Activated T-helper 1 cell treated with anti-CD3 and anti-CD28 coated beads, Interleukin-12 subunit alpha, Interleukin-12 subunit beta, Interleukin-2, Interleukin-4 antibody, amounts not matched to agents 30 ng/mL and 10 ng/mL and 1 ng/mL, durations not matched to agents 14 hours and 24 hours and 36 hours (primary cell): ENCODE measurements at places on chromosomes 6 and 20.

DNA sequence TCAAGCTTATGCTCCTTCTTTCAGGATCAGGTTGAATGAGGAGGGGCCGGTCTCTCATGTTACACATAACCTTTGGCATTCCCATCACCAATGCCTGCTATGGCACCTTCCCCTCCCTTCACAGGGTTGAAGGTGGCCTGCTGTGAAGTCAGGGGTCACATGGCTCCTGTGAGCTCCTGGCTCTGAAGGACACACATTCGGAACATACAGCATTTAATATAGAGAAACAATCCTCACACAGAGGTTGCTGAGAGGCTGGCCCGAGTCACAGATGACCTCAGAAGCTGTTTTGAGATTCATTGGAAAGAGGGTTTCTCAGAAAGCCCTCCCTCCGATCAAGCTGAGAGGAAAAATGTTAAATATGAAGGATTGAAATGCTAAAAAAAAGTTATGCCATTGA is 82.1 kb downstream of the PSMG4 start:
- DNase-seq = no peak

- no peak for DNase-seq
These were observed 45.1 kb downstream of the CPNE5 start for GRCh38 chr6:36793913-36794712.

DNA sequence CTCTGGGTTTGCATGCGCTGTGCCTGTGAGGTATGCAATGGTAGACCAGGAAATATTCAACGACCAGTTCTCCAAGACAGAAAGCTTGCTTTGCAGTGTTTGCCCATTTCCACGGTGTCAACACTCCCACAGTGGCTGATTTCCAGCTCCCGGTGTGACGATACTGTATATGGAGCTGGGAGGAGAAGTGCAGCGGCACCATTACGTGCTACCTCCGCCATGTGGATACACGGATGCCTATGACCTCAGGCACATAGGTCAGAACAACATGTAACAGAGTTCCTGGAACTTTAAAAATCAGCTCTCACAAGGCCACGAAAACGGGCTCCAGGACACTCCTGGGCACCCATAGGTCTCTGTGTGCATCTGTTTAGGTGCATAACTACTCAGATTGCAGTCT is 51.1 kb downstream of the NFATC2 start:
- no peak for DNase-seq

DNA sequence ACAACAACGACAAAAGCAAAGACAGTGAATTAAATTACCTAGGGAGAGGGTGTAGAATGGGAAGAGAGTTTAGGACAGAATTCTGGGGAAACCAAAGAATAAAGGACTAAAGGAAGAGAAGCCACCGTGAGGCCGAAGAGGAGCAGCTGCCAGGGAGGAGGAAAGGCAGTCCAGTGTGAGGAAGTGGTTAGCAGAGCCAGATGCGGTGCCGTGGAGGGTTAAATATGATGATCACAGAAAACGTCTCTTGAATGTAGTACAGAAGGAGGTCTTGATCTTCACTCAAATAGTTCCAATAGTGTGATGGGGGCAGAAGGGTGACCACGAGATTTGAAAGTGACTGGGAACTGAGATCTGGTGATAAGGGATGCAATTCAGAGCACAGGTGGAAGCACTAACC is 67.7 kb downstream of the TMEM244 start:
- DNase-seq = no peak

DNA sequence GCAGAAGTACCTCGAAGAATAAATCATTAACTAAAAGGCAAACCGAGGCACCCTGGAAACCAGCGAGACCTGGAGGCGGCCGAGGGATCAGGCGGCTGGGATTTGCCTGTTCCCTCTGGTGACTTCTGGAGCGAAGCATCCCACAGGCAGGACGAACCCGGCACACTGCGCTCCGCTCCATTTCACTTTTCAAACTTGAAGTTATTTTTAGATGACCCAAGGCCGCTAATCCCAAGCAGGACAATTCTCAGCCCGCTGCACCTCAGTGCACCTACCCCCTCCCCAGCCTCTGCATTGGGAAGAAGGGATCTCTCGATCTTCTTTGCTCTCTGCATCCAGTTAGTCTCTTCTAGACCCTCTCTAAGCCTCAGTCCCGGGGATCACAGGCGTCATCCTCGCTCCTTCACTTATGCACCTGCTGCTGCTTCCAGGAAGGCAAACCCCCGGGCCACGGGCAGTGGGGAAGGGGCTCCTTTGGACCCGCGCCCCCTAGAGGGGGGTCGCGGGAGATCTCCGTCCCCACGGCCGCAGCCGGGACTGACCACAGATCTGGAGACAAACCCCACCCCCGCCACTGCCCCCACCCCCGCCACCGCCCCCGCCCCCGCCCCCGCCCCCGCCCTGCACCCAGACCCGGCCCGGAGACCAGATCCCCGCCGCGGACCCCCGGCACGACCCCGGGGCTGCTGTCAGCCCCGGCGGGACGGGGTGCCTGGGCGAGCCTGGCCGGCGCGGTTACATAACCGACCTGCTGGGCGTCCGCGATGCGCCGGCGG is 636 bp downstream of the RCAN2 start:
- no peak for DNase-seq

DNA sequence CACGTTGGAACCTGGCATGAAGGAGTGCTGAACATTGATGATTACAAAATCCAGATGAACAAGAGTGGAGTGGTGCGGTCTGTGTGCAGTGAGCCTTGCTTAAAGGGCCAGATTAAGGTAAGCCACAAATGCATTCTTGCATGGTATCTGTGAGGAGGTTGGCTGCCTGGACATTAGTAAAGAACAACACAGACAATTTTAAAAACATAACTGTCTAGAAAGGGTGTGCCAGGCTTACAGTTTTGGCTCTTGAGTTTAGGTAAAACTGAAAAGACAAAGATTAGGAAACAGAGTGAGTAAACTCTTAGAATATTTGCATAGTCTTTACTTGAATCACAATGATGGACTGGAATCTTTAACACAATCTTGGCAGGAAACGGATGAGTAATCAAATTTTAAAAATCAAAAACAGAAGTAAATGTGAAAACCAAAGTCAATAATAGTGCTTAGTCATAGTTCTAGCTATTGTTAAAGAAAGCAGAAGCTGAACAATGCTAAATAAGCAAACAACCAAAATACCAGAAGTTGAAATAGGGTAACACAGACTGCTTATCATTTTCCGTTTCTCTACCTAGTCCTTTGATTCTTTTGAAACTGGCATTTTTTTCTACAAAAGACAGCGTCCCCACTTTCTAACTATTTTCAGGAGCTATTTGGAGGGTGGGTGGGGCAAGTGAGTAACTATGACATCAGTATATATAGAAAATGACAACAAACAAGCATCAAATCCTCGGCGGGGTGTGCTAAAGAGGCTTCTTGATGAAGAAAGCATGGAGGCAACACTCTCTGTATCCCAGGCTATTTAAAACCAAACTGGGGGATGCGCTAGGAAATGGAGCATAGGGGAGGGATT is 185.8 kb upstream of the RAB32 start:
- no peak for DNase-seq

DNA sequence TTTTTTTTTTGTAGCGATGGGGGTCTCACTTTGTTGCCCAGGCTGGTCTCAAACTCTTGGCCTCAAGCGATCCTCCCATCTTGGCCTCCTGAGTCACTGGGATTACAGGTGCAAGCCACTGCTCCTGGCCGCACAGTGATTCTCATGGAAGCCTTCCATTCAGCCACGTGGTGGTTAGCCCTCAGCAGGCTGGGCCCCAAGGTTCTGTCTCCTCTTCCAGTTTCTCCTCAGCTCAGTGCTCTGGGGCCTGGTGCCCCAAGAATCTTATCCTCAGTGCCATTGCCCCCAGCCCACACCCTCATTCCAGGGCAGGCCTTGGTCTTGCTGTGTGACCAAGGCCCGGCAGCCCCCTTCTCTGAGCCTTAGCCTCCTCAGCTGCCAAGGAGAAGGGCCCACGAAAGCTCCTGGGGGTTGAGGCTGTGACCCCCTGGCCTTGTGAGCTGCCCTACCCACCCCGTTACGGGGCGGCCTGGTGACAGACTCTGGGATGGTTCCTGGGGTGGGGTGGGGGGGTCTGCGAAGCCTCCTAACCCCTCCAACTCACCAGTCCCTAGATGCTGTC is 16.4 kb downstream of the SRC start:
- no peak for DNase-seq

DNA sequence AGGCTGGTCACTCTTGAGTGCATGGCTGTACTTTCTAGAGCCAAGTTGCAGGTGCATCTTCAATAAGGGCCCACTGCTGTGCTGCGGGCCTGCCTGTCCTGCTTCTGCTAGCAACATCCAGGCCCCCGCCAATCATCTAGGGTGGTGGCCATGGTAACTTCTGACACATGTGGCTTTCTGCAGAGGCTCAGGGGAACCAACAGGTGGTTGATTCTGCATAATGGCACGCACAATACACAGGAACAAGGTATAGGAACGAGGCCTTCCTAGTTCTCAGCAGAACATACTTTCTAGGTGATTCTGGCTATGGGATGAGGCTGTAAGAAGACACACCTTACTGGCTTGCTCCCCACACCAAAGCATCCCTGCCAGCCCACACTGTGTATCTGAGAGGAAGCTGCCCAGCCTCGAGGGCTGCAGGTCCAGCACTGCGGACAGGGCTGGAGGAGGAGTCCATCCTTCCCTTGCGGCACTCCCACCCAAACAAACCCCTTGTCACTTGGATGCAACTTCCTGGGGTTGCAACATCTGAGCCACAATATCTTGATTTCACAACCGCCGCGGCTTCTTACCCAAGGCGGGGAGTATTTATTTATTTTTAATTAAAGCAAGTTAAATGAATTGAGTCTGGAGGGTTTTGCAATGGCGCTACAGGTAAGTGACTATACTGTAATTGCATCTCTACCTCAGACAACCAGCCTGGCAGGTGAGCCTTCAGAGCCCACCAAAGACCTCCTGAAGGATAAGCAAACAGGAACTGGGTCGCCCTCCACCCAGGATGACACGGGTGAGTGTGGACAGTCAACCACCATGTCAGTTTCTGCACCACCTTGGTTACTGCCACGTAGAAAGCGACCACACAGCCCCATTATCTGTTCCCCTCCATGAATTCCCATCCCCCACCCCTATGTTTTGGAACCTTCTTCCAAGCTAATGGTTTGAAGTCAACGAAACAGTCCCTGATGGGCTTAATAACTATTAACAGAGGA is 49.6 kb downstream of the SULF2 start:
- no peak for DNase-seq

- no peak for DNase-seq
These were observed 126.4 kb upstream of the BTBD3 start for GRCh38 chr20:11791316-11791715.

- no peak for DNase-seq
These were observed 59.6 kb upstream of the QKI start for GRCh38 chr6:163354761-163355425.

GRCh38 chr6:117463762-117464665 is 18.5 kb upstream of the DCBLD1 start:
- no peak for DNase-seq

DNA sequence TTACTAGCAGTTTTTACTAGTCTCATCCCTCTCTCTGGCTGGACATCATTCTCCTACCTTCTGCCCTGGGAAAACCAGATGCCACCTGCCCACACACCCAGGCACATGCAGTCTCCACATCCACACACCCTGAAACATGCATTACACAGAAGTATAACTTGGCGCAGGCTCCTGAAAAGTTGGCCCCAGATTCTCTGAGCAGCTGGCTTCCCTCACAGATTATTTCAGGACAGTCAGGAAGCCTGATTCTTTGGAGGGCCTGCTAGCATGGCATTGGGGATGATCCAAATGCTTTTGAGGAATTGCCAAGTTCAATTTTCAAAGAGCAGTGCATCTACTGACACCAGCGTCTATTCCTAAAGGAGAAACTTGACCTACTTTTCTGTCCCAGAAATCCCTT is 27.8 kb upstream of the KIF16B start:
- no peak for DNase-seq

DNA sequence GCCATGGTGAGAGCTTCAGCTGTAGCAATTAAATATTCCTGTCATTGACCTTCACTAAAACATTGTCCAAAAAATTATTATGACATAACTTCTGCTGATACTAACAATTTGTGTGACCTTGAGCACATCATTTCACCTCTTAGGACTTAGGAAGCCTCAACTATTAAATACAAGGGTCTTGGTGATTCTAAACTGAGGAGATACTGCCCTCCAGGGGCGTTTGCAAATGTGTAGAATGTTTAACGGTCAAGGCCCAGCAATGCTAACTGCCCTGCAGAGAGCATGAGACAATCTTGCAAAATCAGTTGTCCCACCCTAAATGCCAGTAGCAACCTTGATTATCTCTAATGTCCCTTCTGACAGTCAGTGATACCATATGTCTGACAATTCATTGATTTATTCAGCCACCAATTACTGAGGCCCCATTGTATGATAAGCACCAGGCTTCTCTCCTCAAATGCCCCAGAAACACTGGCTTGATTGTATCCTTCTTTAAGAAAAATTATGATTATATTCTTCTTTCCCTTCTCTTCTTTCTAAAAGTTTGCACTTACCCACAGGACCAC is 284.1 kb upstream of the PLN start:
- no peak for DNase-seq

- no peak for DNase-seq
These were observed 99.8 kb downstream of the LY86 start for GRCh38 chr6:6688283-6688682.

DNA sequence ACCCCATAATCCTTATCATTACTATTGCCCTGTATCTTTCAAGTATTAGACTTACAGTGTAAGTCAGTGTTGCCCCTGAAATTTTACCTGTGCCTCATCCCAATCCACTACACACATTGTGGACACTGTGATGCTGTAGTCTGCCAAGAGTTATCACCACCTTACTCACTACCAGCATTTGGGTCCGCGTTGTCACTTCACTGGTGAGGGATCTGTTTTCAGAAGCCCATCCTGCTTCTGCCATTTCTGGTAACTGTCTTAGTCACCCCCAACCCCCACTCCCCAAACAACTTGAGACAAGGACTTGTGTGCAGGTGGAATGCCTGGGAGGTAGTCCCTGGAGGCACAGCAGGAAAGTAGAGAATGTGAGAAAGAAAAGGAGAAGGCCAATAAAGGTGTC is 6.0 kb upstream of the RAB44 start:
- DNase-seq = no peak

- no peak for DNase-seq
These were observed 136.5 kb downstream of the ATXN1 start for GRCh38 chr6:16624636-16625290.

GRCh38 chr20:18087054-18087453 is 29.3 kb upstream of the OVOL2 start:
- DNase-seq = no peak

- DNase-seq = no peak
These were observed 249.2 kb upstream of the PMEPA1 start for GRCh38 chr20:57959018-57959417.
